ENCODE measurements at places on chromosomes 12 and 14.

- DNase-seq = no peak
These were observed 8.2 kb upstream of the CRADD start for GRCh38 chr12:93668919-93669418.

GRCh38 chr14:89040080-89040459 is 215.6 kb downstream of the TTC8 start:
- no peak for DNase-seq

DNA sequence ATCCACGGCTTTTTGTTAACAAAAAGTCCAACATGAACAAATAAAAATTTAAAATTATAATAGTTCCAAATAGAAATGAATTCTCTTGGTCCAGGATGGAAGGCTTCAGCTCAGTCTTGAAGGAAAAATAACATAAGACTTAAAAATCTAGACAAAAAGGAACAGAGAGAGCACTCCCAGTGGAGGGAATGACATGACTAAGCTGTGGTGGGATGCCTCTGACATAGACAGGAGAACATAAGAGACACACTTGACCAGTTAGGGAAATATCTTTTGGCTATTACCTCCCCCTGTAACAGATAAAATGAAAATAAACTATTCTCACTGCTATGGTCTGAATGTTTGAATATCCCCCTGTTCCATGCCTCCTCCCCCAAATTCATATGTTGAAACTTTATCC is 106.8 kb downstream of the BBS10 start:
- DNase-seq = no peak

- DNase-seq = no peak
These were observed 215.6 kb upstream of the USP15 start for GRCh38 chr12:62044450-62045135.

- no peak for DNase-seq
These were observed 27.4 kb upstream of the STON2 start for GRCh38 chr14:81427348-81428058.

- no peak for DNase-seq
These were observed 623.1 kb upstream of the LRFN5 start for GRCh38 chr14:40983604-40984003.

- DNase-seq = peak; percentile 72
These were observed 17.0 kb downstream of the PSEN1 start for GRCh38 chr14:73153272-73153671.

DNA sequence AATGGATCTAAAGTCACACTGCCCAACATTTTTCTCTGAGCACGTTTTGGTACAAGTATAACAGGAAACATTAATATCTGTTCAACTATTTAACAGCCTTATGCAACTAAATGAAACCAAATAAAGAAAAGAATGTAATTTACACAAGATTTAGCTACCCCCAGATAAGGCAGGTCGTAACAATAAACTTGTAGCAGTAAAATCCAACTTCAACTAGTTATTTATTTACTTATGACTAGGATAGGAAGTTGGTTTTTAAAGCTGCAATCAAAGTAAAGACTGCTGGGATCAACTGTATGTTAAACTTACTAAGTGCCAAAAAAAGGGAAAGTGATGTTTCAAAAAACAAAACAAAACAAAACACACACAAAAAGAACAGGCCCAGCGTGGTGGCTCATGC is 30.9 kb downstream of the FERMT2 start:
- DNase-seq = peak; percentile 77
